ENCODE measurements at places on chromosomes 7 and 10. TPM values are rescaled to one million over a fixed set of nuclear protein-coding genes. Genes with fewer than 3 reads are reported as not detected.

The KCP gene
- total RNA-seq: 0.11 TPM

The OR2A42 gene
- not detected for total RNA-seq

- no peak for DNase-seq
These were observed 158.9 kb downstream of the EGFR start for GRCh38 chr7:55177589-55178261.

DNA sequence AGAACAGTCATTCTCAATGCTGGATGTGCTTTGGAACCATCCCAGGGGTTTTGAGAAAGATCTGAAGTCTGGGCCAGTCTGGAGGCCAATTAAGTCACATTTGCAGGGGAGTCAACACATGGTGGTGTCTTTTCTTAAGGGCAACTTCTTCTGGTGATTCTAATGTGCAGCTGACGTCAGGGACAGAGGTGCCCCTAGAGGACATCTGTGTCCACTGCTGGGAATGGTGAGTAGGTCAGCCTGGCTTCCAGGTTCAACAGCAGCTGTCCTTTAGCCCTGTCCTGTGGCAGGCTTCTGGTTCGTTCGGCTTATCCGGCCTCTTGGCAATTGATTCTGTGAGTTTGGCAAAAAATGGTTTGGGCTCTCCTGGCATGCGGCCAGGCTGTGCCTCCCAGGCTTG lies 269.7 kb upstream of the HABP2 start:
- no peak for DNase-seq

- DNase-seq: peak; percentile 68
These were observed 3.0 kb upstream of the PLAU start for GRCh38 chr10:73907841-73908517.

The GPR146 gene
- total RNA-seq: 30.6 TPM

The DNAH11 gene
- 0.08 TPM for total RNA-seq

- no peak for DNase-seq
These were observed 53.5 kb downstream of the PODXL start for GRCh38 chr7:131502810-131503508.

- DNase-seq: no peak
These were observed 842 bp upstream of the JAKMIP3 start for GRCh38 chr10:132064771-132065437.

- DNase-seq: no peak
These were observed 14.7 kb downstream of the RALA start for GRCh38 chr7:39637963-39638485.

GRCh38 chr7:26378016-26378415 lies 86.4 kb downstream of the SNX10 start:
- no peak for DNase-seq

The TMEM26 gene
- 0.95 TPM for total RNA-seq

- DNase-seq: no peak
These were observed 163.1 kb downstream of the CAMK1D start for GRCh38 chr10:12512332-12513002.

- DNase-seq: no peak
These were observed 999 bp downstream of the TLX1 start for GRCh38 chr10:101131962-101132635.

GRCh38 chr7:4833691-4834600 lies 27.9 kb downstream of the PAPOLB start:
- DNase-seq: no peak

DNA sequence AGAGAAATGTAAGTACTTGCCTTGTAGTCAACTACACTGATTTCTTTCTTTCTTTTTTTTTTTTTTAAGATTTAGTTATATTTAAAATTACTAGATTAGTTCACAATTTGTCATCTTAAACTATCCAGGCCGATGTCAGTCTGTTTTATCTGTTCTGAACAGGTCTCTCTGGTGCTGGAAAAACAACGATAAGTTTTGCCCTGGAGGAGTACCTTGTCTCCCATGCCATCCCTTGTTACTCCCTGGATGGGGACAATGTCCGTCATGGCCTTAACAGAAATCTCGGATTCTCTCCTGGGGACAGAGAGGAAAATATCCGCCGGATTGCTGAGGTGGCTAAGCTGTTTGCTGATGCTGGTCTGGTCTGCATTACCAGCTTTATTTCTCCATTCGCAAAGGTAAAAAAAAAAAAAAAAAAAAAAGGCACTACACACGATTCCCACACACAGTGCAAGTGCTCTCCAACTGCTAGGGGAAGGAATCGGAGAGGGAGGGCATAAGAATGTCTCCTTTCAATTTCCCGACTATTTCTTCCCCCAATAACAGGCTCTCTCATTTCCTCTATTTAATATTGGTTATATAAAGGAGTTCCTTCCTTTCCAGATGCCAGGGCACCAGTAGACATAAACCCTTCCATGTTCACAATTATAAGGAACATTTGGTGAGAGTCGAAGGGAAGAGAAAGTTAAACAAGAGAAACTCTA lies 53.4 kb downstream of the PAPSS2 start:
- no peak for DNase-seq

DNA sequence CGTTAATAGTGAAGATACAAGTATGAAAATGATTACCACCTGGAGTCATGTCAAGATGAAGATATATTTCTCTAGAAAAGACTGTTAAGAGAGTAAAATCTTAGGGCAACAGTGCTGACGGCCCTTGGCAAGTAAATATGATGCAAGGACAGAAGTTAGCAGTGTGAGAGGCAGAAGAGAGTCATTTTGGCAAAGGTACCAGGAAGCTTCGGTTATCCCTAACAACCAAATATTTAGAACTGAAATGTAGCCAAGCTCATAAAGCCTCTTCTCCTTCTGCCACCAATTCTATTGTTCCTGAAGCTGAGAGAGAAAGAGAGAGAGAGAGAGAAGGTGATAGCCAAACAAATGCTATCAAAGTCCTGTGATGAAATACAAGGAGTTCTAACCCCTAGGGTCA lies 109.6 kb downstream of the MACC1 start:
- DNase-seq: no peak

DNA sequence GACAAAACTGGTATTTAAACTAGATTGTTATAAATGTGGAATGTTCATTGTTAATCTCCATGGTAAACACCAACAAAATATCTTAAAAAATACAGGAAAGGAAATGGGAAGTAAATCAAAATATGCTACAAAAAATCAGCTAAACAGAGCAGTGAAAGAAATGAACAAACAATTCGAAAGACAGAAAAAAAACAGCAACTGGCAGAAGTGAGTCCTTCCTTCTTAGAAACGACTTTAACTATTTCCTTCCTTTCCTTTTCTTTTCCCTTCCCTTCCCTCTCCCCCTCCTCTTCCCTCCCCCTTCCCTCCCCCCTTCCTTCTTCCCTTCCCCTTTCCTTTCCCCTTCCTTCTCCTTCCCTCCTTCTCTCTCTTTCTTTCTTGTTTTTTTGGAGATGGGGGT lies 12.8 kb downstream of the ZNF248 start:
- DNase-seq: no peak

DNA sequence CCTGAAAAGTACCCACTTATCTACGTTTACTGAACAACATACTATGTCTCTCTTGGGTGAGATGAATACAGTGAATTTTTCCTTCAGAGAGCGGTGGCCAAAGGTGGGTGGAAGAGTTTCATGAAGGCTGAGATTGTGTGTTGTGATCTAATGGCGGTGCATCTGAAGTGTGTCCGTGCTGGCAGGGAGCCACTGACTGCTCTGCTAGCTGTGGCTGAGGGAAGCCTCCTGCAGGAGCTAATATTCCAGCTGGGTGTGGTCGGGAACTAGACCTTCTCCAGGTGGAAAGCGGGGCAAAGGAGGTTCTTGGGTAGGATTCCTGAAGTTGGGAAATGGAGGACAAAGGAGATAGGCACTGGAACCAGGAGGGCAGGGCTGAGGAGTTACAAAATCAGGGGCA lies 69.2 kb upstream of the GRB10 start:
- peak; percentile 66 for DNase-seq

The PRKAR2B gene
- total RNA-seq: 23.2 TPM

DNA sequence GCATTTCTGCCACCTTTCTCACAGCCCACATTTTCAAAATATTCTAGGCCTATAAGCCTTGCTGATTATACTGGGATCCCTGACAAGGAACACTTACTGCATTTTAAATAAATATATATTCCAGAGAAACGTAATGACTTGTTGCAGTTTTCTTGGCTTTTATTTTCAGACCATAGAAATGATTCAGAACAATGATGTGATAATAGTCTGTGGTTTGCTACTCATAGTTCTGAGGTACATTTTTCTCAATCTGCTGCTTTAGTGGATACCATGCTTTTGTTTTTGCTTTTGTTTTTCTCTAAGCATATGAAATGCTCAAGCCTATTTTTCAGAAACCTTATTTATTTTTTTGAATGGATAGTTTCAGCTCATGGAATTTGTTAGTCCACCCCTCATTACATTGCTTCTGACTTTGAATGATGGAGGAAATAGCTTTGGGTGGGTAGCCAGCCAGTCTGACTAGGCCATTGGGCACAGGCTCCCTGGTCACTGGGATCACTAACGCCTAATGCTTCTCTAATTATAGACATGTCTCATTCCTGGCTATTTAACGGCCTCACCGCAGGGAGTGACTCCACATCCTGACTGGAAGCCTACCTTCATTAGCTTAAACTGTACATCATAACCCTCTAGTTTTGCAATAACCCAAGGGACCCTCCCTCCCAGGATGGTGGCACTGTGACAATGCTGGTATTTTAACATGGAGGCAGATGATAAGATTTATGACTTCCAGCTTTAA lies 66.1 kb downstream of the MBL2 start:
- no peak for DNase-seq

- no peak for DNase-seq
These were observed 269.2 kb downstream of the C7orf25 start for GRCh38 chr7:42642699-42643098.

- no peak for DNase-seq
These were observed 13.1 kb downstream of the RBP3 start for GRCh38 chr10:47361293-47361692.

GRCh38 chr7:18903695-18904094 lies 213.7 kb downstream of the TWIST1 start:
- DNase-seq: no peak

DNA sequence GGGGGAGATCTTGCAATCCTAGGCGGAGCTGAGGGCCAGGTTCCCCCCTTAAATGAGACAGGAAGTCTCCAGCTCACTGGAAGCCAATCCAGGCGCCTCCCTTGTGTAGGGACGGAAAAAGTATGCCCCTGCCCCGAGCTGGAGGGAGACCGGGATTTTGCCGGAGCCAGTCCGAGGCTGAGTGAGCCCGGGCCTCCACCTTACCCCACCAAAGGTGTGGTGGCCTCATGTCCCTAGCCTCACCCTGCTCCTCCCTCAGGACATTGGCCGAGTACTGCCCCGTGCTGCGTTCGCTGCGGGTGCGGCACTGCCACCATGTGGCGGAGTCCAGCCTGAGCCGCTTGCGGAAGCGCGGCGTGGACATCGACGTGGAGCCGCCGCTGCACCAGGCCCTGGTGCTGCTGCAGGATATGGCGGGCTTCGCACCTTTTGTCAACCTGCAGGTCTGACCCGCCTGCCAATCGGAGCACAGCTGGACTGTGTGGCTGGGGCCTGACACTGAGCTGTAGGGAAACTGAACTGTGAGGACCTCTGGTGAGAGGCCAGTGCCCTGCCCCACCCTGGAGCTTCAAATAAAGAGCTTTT lies 2.0 kb downstream of the FBXL15 start:
- DNase-seq: peak; percentile 90

- DNase-seq: no peak
These were observed 210.5 kb upstream of the KLF6 start for GRCh38 chr10:3995302-3996210.

- no peak for DNase-seq
These were observed 39.0 kb downstream of the ZMIZ1 start for GRCh38 chr10:79107736-79108264.

The RPP38 gene
- total RNA-seq: 9.1 TPM

The CNPY1 gene
- not detected for total RNA-seq

The IL6 gene
- 0.60 TPM for total RNA-seq

GRCh38 chr10:102621443-102622325 lies 22.6 kb upstream of the TRIM8 start:
- no peak for DNase-seq

The FAM25A gene
- total RNA-seq: not detected

The CRYGN gene
- not detected for total RNA-seq

The OR2A1 gene
- total RNA-seq: not detected

DNA sequence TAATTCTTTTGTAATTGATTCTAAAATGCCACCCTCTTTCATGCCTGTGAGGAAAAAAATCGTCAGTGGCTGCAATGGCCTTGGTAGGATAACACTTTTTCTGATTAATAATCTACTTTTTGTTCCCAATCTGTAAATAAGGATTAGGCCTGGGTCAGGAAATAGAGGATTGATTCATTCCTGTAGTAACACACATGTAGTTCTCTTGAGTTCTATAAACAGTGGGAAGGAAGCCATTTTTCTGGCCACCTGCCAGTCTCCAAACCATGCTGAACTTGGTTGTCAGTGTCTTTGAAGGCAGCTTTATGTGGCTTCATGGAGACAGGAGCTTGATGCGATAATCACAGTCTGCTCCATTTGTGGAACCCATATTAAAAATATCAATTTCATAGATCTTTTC lies 169.3 kb upstream of the NFE2L3 start:
- DNase-seq: no peak

GRCh38 chr7:107506674-107507339 lies 37.0 kb downstream of the GPR22 start:
- DNase-seq: no peak

DNA sequence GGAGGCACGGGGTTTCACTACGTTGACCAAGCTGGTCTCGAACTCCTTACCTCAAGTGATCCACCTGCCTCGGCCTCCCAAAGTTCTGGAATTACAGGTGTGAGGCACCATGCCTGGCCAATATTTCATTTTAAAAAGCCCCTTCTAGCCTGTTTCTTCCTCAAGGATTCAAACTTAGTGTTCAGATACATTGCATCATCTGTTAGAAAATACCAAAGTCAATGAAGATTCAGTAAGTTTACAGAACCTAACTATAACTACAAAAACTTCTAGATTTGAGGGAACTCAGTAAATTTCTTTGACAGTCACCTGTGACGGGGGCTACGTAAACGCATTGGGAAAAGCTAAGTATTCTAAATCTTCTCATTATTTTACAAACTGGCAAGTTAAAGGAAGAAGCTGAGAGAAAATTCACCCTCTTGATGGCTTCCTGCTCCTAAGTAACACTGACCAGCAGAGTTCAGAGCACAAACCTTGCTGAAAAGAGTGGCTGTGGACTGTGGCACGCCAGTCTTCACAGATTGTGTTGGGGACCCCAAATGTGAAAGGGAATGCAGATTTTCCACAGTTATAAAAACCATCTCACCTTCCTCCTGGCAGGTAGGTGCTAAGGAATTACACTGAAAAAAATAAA lies 162.2 kb downstream of the PKD1L1 start:
- no peak for DNase-seq

DNA sequence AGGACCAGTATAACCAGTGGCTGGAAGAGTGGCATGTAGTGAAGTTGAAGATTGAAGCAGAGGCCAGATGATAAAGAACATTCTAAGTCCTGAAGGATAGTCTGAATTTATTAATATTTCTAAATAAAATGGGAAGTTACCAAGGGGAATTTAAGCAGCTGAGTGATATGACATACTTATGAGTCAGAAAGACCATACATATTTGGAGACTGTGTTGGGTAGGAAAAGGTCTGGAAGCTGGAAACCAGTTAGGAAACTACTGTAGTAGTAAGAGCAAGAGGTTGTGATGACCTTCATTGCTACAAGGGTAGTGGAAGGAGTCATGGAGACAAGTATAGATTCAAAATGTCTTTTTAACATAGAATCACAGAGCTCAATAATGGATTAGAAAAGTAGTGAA lies 752.3 kb downstream of the SUGCT start:
- no peak for DNase-seq

The CADPS2 gene
- 20.8 TPM for total RNA-seq
